ENCODE measurements at places on chromosomes 6 and 20.
A peak's percentile ranks its signal among the peaks of the same experiment; 100 is the strongest.

GRCh38 chr20:7195704-7196103, 428.2 kb downstream of the BMP2 start:
- no peak for DNase-seq

DNA sequence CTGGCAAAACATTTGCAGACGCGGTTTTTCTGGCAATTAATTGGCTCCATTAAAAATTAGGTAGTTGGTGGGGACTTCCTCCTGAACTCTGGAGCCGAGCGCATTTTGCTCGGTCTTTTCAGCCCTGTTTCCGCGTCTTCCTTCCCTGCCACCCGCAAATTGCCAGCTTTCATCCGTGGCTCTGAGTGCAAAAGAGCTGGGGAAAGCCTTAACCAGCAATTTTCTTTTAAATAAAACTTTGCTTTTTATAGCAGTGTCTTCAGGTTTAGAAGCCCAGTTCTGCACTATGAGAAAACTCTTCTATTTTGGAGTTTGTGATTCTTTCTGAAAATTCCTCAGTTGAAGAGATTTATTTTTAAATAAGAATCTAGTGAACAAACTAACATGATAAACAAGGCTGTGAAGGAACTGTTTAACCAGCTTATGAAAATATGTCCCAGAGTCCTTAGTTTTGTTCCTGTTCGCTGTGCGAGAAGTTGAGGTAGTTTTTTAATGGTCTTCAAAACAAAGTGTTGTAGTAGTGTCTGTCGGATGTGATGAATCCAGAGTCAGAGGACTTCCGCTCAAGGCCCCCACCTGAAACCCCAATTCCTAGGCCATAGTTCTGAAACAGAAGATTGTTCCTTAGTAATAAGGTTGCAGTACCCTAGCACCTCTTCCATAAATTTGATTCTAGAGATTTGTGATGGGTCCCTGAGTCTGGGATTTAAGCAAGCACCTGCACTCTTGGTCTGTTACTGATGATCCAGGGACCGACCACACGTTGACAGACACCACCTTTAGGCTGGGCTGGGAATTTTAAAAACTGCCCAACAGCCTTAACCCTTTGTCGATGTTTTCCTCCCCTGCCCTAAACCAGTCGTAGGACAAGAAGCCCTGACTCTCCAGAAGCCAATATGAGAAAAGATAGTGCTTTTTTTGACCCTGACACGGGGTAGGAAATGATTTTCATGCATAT, 950 bp downstream of the KCTD20 start:
- DNase-seq, result no peak

DNA sequence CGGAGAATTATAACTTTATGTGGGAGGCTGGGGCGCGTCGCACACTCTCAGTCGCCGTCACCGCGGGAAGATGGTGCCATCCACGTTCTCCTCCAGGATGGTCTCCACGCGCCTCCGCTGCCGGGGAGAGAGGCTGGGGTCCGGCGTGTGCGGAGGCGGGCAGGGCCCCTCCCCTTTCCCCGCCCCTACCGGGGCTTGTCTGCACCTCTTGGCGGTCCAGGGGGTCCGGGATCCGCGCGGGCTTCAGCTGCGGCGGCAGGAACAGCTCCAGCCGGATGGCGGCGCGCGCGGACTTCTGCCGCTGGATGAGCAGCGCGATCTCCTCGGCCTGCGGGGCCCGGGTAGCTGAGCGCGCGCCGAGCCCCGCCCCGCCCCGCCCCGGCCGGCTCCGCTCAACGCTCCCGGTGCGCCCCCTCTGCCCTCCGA, 807 bp downstream of the LKAAEAR1 start:
- DNase-seq, result no peak

- DNase-seq, result no peak
Observed at GRCh38 chr6:1763404-1763803, 153.7 kb downstream of the FOXC1 start.

DNA sequence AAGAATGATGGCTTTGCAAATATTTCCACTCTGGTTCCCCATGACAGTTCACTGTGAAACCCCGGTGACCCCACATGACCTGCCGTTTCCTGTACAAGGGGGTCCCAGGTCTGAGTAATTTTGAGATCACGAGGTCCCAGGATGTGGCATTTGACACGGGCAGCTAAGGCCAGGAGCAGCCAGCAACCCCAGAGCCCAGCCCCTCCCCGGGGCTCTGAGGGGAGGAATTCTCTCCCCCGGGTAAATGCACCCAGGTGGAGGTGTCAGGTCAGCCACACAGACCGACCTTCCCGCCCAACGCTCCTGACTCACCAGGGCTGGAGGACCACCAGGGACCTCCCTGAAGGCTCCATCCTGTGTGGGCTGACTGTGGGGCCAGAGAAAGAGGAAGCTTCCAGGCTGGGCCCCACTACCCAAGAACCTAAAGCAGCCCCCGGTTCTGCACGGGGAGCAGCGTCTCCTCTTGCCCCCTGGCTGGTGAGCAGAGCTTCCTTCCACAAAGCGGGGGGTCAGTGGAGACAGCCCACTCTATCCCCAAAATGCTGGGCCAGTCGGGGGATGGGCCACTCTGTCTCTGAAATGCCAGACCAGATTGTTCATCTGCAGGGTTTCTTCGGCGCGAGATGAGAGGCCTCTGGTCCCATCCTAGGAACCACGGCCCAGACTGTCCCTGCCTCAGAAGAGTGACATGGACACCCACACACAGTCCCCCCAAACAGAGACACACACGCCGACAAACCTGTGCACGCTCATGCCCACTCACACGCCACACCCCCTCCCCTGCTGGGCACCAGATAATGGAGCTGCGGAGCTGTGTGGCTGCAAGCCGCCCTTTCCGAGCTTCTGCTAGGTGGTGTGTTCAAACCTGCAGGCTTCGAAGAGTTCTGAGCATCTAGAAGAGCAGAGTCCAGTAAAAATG, 23.4 kb upstream of the SLCO4A1 start:
- DNase-seq, result peak; percentile 53

- DNase-seq, result no peak
Observed at GRCh38 chr6:168089186-168090063, 10.4 kb upstream of the FRMD1 start.

- DNase-seq, result no peak
Observed at GRCh38 chr20:57579898-57580447, 19.1 kb downstream of the PCK1 start.

DNA sequence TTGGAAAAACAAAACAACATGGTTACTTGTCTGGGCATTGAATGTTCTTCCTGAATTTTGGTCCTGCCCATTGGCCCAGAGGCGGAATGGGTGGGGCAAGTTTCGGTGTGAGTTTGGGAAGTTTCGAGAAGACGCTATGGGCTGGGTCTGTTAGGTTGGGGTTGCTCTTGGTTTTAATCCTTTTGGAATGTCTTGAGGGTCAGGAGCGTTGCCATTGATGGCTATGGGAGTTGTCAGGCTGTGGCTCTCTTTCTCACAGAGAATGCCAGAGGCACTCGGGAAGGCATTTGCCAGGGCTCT, 135.0 kb downstream of the LRRC1 start:
- DNase-seq, result no peak

DNA sequence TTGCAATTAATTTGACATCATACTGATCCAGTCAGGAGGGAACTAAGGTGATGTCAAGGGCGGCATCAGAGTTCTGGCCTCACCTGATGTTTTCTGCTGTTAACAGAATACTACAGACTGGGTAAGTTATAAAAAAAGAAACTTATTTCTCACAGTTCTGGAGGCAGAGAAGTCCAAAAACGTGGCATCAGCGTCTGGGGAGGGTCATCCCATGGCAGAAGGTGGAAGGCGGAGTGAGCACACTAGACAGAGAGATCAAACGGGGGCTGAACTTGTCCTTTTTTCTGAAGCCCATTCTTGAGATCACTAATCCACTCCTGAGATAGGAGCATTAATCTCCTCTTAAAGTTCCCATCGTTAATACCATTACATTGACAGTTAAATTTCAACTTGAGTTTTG, 3.3 kb upstream of the MTCH1 start:
- no peak for DNase-seq

DNA sequence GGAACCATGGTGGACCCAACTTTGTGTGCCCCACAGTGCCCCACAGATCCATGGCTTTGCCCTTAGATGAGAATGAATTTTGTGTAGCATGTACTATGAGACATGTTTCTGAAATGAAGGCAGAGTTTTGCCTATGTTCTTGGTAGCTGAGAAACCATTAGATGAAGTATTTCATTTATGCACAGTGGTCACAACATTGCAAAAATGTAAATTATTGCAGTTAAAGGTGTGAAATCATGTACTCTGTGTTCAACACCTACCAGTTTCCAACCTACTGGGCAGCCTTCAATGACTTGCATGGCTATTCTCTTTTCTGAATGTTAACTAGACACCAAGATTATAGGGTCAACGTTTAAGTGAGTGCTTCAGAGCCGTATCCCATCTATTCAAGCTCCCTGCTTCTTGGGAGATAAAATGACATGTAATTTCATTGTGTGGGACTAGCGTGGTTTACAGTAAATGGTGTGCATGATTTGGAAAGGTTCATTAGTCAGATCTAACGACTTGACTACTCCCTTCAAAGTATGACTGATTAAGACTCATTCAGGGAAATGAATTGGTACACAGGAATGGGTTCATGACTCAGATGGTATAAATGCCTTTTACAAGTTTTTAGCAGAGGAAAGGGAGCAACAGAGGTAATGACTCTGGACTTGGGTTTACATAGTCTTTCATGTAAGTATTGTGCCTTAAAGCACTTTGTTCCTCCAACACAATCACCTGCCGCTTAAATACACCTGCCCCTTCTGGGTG, 106.1 kb upstream of the AKIRIN2 start:
- no peak for DNase-seq

GRCh38 chr6:50706575-50706974, 6.8 kb upstream of the TFAP2D start:
- no peak for DNase-seq

DNA sequence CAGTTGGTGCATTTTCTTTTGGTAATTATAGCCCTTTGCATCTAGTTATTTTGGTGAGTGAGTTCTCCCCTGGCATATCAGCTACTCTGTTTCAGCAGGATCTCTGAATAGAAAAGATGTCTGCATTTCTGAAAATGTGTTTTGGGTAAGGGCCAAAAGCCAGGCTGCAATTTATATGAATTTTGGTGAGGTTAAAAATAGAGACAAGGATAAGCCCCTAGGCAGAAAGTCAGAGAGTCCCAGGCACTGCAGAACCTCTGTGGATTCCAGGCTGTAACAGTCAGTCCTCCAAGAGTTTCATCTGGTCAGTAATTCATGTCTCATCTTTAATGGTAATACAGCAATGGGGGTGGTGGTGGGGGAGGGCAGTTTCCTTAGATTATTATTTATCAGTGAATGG, 53.0 kb downstream of the HDGFL1 start:
- DNase-seq, result no peak

GRCh38 chr6:88763160-88763559, 200.3 kb downstream of the RNGTT start:
- no peak for DNase-seq

DNA sequence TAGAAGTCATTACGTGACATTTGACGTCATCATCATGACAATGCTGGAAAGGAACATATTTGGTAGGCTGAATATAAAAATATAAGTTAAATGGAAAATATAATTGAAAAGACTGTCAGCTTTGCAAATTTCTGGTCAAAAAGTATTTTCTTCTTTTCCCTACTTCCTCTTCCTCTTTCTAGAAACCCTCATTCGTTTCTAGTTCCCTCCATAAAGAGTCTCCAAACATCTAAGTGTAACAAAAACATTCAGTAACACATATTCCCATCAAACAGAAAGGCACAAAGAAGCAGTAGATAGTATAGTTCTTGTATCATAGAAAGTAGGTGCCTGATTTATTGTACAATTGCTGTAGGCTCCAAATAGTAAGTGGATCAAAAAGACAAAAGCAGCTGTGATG, 150.8 kb upstream of the FAM83B start:
- DNase-seq, result no peak

DNA sequence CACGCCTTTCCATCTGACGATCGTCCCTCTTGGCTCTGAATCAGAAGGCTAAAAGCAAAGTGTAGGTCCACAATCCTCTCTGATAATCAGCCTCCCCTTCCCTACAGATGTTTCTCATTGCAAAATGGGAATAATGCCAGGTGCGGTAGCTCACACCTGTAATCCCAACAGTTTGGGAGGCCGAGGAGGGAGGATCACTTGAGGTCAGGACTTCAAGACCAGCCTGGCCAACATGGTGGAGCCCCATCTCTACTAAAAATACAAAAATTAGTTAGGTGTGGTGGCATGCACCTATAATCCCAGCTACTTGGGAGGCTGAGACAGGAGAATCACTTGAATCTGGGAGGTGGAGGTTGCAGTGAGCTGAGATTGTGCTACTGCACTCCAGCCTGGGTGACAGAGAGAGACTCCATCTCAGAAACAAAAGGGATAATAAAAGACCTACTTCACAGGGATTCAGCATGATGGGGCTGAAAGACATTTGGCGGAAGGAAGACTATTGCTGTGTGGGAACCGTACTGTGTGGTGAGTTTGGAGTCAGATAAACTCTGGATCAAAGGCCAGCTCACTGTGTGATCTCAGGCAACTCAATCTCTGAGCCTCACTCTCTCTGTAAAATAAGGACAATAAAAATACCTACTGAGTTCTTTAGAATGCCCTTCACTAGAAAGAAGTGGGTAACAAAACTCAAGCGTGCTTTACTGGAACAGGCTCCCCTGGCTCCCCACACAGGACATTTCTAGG, 15.9 kb upstream of the SLC9A8 start:
- DNase-seq, result no peak
